ENCODE measurements at places on chromosomes 3 and 15. TPM values are rescaled to one million over a fixed set of nuclear protein-coding genes. Genes with fewer than 3 reads are reported as not detected.

Gene VILL
- 14.9 TPM for total RNA-seq

Gene CERS3
- total RNA-seq: 0.71 TPM

Gene MME
- total RNA-seq: 19.2 TPM

Gene ACTR8
- total RNA-seq: 61.1 TPM

Gene CADPS
- total RNA-seq: 418 TPM

Gene GLDN
- total RNA-seq: 5.1 TPM

Gene DNAJA4
- 30.6 TPM for total RNA-seq

Gene CFAP92
- total RNA-seq: 1.3 TPM

Gene ELL3
- 5.0 TPM for total RNA-seq

Gene C2CD4B
- 5.7 TPM for total RNA-seq

Gene PARP15
- 0.82 TPM for total RNA-seq

Gene ERICH6
- total RNA-seq: not detected
